AG04450 (cell line): ENCODE measurements at places on chromosomes 2 and 18. TPM values are rescaled to one million over a fixed set of nuclear protein-coding genes. Genes with fewer than 3 reads are reported as not detected.

GRCh38 chr2:88545118-88545517, 82.1 kb downstream of the EIF2AK3 start:
- DNase-seq = no peak

GRCh38 chr2:85775406-85776381, 21.9 kb downstream of the ATOH8 start:
- no peak for DNase-seq

The FLACC1 gene
- polyA plus RNA-seq = 0.58 and 1.1 TPM in 2 replicates

The CCNT2 gene
- polyA plus RNA-seq = 13.7 and 14.9 TPM in 2 replicates

GRCh38 chr18:5604778-5605177, 61.0 kb upstream of the EPB41L3 start:
- no peak for DNase-seq

- no peak for DNase-seq
Measured at GRCh38 chr2:39730276-39730675, 48.8 kb downstream of the THUMPD2 start.

The BCL2 gene
- 0.27 and 0.35 TPM in 2 replicates for polyA plus RNA-seq

GRCh38 chr2:120675460-120676130, 60.1 kb upstream of the GLI2 start:
- no peak for DNase-seq

GRCh38 chr2:15115776-15116175, 445.4 kb downstream of the NBAS start:
- no peak for DNase-seq

DNA sequence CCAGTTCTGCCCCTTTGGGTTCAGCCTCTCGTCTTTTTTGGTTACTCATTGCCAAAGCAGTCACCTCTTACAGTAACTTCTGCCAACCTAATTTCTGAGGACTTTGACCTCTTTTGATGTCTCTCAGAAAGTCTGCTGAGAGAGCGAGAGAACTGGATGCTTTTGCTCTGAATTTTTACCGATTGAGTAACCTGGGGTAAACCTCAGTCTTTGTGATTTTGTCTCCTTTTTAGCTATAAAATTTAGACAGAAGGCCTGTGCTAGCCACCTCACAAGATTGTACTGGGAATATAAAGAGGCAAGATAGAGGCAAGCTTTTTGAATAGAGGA, 34.8 kb upstream of the IL1R1 start:
- DNase-seq = no peak

The GKN2 gene
- not detected in 2 replicates for polyA plus RNA-seq

- no peak for DNase-seq
Measured at GRCh38 chr18:74063023-74063422, 84.6 kb downstream of the FBXO15 start.

GRCh38 chr2:145199827-145200706, 680.1 kb upstream of the ZEB2 start:
- DNase-seq = no peak

GRCh38 chr2:98012561-98012991, 16.8 kb upstream of the TMEM131 start:
- DNase-seq = no peak
